OCI-LY7 (cell line): ENCODE measurements at places on chromosomes 2 and 18.

DNA sequence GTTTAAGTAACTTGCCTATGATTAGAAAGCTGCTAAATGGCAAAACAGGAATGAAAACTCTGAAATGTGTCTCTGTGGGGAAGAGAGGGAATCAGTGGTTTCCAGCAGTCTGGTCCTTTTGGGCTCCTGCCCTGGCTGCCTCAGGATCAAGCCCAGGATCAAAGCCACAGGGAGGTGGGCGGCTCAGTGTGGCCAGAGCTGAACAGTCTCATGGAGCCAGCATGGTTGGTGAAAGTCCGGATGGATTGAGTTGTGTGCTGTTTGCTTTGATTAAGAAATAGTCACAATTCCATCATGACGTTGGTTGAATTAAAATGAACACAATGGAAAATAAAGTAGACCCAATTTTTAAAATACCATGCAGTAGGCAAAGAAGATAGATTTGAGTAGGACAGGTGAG is 344.2 kb downstream of the LPIN1 start:
- DNase-seq: no peak

GRCh38 chr18:57727952-57728807 is 74.9 kb downstream of the ATP8B1 start:
- no peak for DNase-seq

DNA sequence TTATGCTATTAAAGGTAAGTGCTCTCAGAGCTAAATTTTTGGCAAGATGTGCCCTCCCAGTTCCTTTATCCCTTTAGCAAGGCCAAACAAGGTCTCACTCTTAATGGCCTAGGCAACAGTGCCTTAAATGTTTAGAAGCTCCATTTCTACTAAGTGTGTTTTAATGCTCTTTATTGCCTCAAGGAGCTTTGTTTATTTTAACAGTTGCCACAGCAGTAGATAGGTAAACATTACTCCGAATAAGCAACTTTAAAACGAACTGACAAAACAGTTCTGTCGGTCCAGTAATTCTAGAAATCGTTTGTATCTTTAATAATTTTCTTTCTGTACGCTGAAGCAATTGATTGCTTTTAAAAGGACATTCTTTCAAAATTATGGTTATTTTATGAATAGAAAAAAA is 74.5 kb downstream of the PIEZO2 start:
- DNase-seq: no peak

DNA sequence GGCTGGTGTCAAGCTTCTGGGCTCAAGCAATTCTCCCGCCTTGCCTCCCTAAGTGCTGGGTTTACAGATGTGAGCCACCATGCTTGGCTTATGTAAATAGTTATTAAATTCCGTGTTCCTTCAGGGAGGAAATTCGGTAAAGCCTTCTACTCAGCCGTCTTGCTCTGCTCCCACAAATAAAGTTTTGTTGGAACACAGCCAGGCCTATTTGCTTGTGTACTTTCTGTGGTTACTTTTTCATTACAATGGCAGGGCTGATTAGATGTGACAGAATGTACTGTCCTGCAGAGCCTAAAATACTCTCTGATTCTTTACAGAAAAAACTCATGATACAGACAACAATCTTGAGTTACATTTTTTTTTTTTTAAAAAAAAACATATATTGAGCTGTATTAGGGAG is 68.8 kb upstream of the TACR1 start:
- DNase-seq: no peak

DNA sequence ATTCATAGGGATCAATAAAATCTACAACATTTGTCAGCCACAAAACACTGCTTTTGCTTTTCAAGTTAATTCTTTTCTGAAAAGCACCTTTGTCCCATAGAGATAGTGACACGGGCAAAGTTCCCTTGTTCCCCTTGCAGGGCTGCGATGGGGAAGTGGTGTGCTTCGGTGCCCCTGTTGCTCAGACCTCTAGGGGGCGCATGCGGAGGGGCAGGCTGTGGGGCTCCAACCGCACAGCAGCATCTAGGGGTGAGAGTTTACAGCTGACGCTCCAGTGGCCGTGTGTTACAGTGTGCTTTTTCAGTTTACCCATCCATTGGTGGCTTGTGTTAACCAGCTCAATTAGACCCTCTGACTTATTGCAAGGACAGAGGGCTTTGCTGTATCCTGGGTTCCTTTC is 1432.2 kb upstream of the ACVR2A start:
- peak; percentile 5 for DNase-seq

GRCh38 chr18:78741381-78742217 is 238.0 kb upstream of the SALL3 start:
- no peak for DNase-seq

DNA sequence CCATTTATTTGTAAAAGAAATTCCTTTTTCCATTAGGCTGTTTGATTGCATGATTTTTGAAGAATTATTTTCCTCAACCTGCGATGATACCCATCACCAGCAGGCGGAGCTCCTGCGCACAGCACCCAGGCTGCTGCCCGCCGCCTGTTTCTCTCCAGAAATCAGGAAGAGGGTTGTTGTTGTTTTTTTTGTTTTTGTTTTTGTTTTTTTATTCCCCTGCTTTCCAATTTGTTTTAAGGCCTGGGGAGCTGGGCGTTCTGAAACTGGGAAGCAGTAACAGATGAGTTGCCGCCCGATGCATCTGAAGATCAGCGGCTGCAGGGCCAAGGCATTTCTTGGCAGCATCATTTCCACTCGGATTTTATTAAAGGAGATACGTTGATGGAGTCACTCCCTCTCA is 132.1 kb downstream of the MBP start:
- peak; percentile 40 for DNase-seq

DNA sequence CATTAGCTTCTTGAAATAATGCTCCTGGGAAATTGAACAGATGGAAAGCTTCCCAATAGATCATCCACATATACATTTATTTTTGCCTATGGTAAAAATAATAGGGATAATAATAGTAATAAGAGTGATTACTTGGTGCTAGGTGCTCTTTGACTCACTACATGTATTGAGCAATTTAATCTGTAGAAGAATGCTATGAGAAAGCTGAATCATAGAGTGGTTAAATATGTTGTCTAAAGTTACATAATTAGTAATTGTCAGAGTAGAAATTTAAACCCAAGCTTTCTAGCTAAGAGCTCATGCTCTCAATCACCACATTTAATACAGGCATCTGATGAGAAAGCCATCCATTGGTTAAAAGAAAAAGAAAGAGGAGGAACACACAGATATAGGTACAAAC is 590.5 kb upstream of the SLC8A1 start:
- no peak for DNase-seq

DNA sequence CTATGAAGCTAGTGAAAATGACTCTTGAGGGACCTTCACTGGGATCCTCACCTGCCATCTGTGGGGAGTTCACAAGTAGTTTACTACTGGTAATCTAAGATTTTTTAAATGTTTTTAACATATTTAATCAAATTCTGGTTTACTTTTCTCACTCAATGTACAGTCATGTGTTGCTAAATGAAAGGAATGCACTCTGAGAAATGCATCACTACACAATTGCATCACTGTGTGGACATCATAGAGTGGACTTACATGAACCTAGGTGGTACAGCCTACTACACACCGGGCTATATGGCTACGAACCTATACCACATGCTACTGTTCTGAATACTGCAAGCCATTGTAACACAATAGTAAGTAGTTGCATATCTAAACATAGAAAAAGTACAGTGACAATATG is 528.0 kb downstream of the BCL11A start:
- no peak for DNase-seq

DNA sequence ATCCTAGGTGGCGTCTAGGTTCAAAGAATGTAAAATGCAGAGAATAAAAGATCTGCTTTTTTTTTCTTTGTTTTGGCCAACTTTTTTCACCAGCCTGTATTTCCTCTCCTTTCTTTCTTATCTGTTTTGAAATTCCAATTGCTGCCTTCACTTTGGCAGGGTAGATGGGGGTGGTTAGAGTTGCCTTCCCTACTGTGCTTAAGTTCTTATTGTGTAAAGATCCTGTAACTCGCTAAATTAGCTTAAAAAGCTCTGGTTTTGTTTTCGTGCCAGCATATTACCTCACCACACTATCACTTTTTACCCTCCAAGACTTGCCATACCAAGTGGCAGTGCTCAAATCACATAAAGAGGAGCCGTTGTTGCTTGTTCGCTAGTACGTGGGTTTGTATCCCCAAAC is 921.7 kb downstream of the DPP10 start:
- DNase-seq: no peak

DNA sequence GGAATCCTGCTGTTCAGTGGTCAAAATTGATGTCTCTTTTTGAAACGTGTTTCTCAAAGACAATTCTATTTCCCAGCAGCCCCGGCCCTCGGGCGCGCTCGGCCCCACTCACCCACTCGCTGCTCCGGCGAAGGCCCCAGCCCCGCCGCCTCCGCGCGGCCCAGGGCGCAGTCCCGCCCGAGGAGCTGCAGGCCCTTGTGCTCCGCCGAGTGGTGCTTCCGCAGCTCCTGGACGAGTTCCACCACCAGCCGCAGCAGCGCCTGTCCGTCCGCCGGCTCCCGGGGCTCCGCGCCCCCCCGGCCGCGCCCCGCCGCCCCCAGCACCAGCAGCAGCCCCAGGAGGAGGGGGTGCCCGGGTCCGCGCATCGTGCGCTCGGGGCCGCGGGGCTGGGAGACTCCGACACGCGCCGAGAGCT is 413 bp downstream of the ALKAL2 start:
- no peak for DNase-seq

- DNase-seq: no peak
Measured at GRCh38 chr18:31633392-31634330, 42.0 kb downstream of the TTR start.

DNA sequence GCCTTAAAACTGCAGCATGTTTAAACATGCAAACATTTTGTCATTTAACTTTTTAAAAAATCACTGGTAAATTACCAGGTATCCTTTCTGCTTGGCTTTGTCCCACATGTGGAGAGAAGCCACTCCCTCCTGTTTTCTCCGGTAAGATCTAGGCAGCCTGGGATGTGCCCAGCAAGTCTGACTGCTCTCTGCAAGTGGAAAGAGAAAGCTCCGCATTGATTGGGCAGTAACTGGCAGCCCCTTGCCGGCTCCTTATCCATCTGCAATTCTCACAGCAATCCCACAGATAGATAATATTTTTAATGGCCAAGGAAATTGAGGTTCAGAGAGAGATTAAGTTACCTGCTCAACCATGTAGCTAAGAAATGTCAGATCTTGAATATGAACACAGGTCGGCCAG is 136.1 kb downstream of the TMEM200C start:
- DNase-seq: no peak

DNA sequence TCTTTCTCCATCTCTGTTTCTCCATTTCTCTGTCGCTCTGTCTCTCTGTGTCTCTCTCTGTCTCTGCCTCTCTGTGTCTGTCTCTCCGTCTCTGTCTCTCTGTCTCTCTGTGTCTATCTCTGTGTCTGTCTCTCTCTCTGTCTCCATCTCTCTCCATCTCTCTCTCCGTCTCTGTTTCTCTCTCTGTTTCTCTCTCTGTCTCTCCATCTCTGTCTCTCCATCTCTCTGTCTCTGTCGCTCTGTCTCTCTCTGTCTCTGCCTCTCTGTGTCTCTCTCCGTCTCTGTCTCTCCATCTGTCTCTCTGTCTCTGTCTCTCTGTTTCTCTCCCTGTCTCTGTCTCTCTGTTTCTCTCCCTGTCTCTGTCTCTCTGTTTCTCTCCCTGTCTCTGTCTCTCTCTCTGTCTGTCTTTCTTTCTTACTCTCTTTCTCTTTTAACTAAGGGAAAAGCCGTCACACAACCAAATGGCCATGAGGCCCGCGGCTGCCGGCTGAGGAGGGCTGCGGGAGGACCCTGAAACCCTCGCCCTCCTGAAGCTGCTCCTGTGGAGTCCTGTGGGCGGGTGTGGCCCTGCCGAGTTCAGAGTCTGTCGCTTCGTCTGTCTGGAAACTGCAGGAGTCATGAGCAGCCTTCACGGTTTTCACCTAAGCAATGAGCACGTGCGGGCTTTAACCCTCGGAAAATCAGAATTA is 29.3 kb downstream of the NFATC1 start:
- no peak for DNase-seq

GRCh38 chr18:59957957-59958356 is 58.2 kb downstream of the PMAIP1 start:
- DNase-seq: peak; percentile 79

- DNase-seq: no peak
Measured at GRCh38 chr2:12935796-12936195, 219.1 kb downstream of the TRIB2 start.

- DNase-seq: no peak
Measured at GRCh38 chr2:237149425-237149824, 63.7 kb downstream of the COPS8 start.

- DNase-seq: no peak
Measured at GRCh38 chr2:97656905-97657587, 6.8 kb downstream of the ACTR1B start.

DNA sequence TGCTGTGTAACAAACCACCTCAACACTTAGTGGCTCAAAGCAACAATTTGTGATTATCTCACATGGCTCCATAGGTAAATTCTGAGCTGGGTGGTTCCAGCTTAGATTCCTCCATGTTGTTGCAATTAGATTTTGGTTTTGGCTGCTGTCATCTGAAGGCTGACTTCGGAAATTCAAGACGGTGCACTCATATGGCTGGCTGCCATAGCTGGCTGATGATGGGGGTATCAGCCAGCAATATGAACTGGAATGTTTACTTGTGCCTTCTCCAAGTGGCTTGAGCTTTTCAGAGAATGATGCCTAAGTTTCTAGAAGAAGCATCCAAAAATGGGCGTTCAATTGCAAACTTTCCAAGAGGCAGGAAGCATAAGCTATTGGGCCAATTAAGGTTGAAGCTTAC is 213.1 kb downstream of the GCA start:
- no peak for DNase-seq

DNA sequence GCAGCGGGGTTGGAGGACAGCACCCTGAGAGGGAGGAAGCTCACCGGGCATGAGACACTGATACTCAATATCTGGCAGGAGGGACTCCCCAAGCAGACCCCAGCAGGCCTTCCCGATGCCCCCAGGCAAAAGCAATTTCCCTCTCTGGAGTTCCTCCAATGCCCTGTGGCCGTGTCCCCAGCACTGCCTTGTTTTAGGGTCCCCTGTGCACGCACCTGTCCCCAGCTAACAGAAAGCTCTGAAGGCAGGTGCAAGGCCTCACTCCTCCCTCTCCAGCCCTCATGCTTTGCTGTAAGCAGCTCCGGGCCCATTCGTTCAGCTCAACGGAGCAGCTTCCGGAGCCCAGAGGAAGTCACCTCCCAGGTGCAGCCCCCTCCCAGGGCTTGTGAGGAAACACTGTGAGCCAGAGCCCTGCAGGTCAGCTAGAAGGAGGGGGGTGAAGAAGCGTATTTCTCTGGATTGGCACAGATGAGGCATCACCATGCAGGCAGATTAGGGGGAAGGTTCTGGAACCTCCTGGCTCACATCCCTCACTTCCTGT is 50.3 kb upstream of the ID2 start:
- peak; percentile 97 for DNase-seq

- DNase-seq: no peak
Measured at GRCh38 chr2:17476830-17477229, 41.4 kb downstream of the RAD51AP2 start.

DNA sequence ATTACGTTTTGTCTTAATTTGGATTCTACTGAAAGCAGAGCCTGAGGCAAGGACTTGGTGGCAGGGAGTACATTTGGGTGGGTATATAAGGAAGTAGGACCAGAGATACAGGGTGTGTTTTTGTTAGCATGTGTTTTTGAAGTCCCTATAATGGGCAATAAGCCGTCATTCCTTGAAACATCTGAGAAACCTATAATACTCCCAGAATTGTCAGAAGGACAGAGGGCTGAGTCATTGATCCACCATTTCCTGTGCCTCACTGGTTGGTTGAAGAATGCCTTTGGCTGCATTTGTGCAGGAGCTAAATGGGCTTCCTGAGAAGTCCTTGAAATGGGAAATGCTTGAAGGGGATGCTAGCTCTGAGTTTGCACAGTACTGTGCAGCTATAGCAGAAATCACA is 281.8 kb upstream of the ZEB2 start:
- DNase-seq: no peak

GRCh38 chr2:46134531-46135227 is 162.5 kb upstream of the EPAS1 start:
- no peak for DNase-seq
